ENCODE measurements at places on chromosomes 7 and 10. TPM values are rescaled to one million over a fixed set of nuclear protein-coding genes. Genes with fewer than 3 reads are reported as not detected.

The CPXM2 gene
- total RNA-seq = 0.72 TPM

The CALHM3 gene
- not detected for total RNA-seq

The UFSP1 gene
- 9.3 TPM for total RNA-seq

The ALOX5 gene
- not detected for total RNA-seq

The GATA3 gene
- 0.29 TPM for total RNA-seq

The OGDH gene
- 172 TPM for total RNA-seq

The GPC2 gene
- total RNA-seq = 1.9 TPM

The TWIST1 gene
- 34.4 TPM for total RNA-seq

The CCL26 gene
- total RNA-seq = not detected

The ASB15 gene
- total RNA-seq = not detected

The LRCH4 gene
- 32.8 TPM for total RNA-seq

The OR9A2 gene
- total RNA-seq = not detected

The PAPOLB gene
- total RNA-seq = under 0.01 TPM

The HECW1 gene
- 3.7 TPM for total RNA-seq

The BTRC gene
- 13.7 TPM for total RNA-seq

The FAS gene
- 63.5 TPM for total RNA-seq

The BTBD16 gene
- not detected for total RNA-seq

The FRMPD2 gene
- total RNA-seq = not detected

The PTF1A gene
- total RNA-seq = not detected

The SMO gene
- total RNA-seq = 4.2 TPM

The VOPP1 gene
- total RNA-seq = 23.9 TPM

The SPDYE2B gene
- not detected for total RNA-seq

The TIAL1 gene
- 47.9 TPM for total RNA-seq

The TMEM213 gene
- total RNA-seq = not detected

All from placental pericyte (primary cell).